ENCODE measurements at places on chromosomes 6 and 20.

GRCh38 chr6:150478656-150479545 is 110.1 kb downstream of the IYD start:
- peak; percentile 33 for DNase-seq

- DNase-seq: no peak
These were observed 26.2 kb downstream of the CYP39A1 start for GRCh38 chr6:46626228-46626909.

GRCh38 chr20:20490673-20491072 is 122.8 kb downstream of the INSM1 start:
- DNase-seq: no peak

- no peak for DNase-seq
These were observed 58.8 kb downstream of the ELOVL4 start for GRCh38 chr6:79888587-79888986.

DNA sequence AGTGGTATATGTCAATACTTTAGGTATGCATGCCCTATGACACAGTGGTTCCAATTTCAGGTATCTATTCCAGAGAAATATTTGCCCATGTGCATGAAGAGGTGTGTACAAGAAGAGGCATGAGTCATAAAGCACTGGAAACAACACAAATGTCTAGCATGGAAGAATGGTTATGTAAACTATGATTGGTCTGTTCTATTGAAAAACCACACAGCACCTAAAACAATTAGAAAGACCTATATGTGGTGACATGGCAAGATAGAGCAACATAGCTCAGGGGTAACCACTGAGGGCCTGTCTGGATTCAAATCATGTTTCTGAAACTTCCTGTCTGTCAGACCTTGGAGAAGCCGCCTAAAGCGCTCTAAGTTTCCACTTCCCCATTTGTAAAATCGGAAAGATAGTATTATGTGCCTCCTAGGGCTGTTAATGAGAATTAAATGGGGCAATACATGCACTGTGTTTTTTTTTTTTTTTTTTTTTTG is 76.0 kb upstream of the SHLD1 start:
- DNase-seq: no peak

DNA sequence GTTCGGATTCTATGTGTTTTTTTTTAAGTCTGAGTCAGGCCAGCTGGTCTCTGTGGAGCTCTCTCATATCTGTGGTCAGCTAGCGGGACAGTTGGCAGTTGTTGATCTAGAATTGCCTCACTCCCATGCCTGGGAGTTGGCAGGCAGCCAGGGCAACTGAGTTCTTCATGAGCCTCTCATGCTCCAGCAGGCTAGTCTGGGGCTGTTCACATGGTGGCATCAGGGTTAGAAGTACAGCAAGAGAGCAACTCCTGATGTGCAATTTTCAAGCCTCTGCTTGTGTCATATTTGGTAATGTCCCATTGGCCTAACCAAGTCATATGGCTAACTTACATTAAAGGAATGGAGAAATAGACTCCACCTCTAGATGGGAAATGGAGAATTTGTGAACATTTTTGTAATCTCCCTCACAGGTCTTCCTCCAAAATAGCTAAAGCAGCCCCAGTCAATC is 6.7 kb upstream of the IFT52 start:
- DNase-seq: no peak

All from left renal pelvis (tissue), 4 donors.